ENCODE measurements at places on chromosomes 11 and 22.

DNA sequence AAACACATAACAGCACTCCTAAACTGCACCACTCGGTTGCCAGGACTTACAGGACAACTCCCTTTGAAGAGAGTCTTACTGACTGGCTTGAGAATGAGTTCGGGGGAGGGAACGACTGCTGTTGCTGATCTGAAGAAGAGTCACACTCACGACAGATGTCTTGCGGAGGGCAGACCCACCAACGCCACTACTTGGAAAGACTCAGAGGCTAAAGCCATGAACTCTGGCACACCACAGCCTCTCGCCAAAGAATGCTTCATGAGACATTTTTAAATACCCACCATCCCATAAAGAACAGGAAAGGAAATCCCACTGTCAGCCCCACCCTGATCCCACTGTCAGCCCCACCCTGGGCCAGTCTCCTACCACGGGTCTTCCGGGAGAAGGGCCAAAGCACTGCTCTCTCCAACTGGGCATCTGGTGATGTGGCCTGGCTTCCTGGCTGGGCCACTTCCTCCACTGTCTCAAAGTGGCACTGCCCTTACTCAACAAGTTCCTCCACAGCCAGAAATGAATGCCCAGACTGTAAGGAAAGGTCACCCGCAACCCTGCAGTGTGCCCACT, 73.6 kb downstream of the MICAL3 start:
- DNase-seq: no peak

DNA sequence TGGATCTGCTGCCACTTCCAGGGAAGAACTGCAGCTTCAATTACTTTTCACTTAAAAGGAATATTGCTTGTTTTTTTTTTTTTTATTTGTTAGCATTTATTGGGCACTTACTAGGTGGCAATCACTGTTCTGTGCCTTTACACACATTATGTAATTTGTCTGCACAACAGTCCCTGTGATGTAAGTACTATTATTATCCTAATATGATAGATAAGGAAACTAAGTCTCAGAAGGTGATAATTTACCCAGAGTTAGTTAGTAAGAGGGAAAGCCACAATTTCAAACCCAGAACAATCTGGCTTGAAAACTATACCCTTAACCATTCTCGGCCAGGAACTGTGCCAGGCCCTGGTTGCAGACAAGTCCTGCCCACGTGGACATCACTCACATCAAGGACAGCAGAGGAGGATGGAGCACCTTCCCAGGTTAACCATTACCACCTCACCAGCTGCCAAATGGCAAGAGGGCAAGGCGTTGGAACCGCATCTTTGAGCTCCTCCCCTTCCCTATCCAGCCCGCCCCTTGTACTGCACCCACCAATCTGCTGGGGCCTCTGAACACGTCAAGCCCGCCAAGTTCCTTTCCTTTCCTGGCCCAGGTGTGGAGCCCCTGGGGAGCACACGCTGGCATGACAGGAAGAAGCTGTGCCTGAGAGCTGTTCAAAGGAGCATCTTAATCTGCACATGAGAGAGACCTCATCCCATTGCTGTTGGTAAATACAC, 78.4 kb downstream of the NAV2 start:
- no peak for DNase-seq

GRCh38 chr11:130514316-130514715, 65.9 kb downstream of the ADAMTS15 start:
- no peak for DNase-seq

GRCh38 chr11:75436806-75437205, 3.8 kb upstream of the KLHL35 start:
- no peak for DNase-seq

DNA sequence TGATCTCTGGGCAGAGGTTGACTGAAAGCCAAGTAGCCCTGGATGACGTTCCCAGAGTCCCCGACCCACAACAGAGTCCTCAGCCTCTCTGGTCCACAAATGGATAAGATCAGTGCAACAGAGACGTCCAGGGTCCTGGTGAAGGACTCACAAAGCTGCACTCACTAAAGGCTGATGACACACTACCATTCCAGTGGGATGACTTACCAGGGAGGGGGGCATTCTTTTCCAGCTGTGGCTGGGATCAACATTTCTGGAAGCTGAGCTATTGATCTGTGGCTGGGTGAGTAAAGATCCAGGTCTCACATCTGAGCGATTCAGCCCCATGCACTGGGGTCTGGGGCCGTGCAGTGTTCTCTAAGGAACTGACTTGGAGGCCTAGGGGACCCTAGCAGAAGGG, 296.2 kb downstream of the NTM start:
- DNase-seq: no peak

- DNase-seq: no peak
Observed at GRCh38 chr22:19742160-19743066, 18.2 kb upstream of the TBX1 start.

GRCh38 chr11:47204637-47204989, 10.2 kb upstream of the DDB2 start:
- no peak for DNase-seq

Data from NCI-H1417 treated with DMSO at 0.1 percent for 48 hours (cell line).